CD8-positive, alpha-beta T cell (primary cell): ENCODE measurements at places on chromosomes 13 and 19.

- no peak for DNase-seq
These were observed 65.3 kb downstream of the KCTD15 start for GRCh38 chr19:33861950-33862349.

DNA sequence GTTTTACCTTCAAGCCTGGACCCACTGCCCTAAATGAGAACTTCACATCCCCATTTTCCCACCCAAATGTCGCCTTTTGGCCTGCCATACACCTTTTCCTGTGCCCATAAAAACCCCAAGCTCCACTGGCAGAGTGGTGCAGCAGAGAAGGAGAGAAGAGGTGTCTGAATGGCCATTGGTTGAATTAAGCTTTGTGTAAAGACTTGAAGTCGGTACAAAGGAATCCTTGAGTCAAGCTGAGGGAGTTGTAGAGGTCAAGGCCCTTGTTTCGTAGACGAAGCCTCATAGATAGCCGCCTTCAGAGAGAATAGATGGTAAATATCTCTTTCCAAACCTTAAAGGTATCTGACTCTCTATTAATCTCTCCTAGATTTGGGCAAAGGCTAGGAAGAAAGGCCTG, 1479.2 kb upstream of the PRR20A start:
- DNase-seq, result no peak

GRCh38 chr19:28843761-28844492, 369.0 kb downstream of the UQCRFS1 start:
- DNase-seq, result no peak

DNA sequence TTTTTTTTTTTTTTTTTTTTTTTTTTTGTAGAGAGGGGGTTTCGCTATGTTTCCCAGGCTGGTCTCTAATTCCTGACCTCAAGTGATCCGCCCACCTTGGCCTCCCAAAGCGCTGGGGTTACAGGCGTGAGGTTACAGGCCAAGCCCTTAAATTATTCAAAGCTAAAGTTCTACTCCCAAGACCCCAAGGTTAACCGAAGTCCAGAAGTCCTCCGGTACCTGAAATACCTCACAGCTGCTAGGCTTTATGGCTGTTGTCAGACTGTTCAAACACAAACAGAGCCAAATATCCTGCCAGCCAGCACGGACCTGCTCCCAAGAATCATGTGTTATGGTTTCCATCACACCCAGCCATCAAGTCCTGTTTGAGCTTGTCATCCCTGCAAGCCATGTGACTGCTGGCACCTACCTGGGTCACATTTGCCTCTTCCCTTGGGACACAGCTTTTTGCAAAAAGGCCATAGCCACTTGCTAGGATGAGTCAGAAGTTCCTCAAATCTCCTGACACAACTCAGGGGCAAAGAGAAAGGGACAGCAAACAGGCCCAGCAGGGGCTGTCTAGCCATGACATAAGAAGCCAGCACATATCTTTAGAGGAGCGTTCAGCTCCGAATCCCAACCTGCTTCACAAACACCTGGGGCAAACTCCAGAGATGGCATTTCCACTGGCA, 129.9 kb downstream of the FOXO1 start:
- no peak for DNase-seq

DNA sequence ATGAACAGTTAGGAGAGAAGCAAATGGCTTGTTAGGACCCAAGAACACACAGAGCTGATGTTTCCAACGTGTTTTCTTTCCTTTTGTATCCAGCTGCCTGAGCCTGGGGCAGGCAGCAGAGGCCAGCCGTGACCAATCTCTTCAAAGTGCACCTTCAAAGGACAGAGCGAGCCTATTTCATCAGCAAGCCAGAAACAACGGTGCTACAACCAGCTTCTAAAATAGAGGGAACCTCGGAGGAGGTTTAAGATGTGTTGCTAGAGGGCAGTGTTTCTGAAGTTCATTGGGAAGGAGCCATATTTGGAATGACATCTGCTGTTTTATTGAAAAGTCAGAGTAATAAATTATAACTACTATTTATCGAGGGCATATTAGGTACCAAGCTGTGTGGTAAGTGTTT, 56.2 kb upstream of the RFC3 start:
- DNase-seq, result no peak

- DNase-seq, result no peak
These were observed 7.5 kb downstream of the PLA2G4C start for GRCh38 chr19:48102870-48103751.

- no peak for DNase-seq
These were observed 82.7 kb upstream of the PCDH8 start for GRCh38 chr13:52931131-52931530.

- DNase-seq, result peak; percentile 95
These were observed 26.3 kb downstream of the TSSK6 start for GRCh38 chr19:19488875-19489690.

DNA sequence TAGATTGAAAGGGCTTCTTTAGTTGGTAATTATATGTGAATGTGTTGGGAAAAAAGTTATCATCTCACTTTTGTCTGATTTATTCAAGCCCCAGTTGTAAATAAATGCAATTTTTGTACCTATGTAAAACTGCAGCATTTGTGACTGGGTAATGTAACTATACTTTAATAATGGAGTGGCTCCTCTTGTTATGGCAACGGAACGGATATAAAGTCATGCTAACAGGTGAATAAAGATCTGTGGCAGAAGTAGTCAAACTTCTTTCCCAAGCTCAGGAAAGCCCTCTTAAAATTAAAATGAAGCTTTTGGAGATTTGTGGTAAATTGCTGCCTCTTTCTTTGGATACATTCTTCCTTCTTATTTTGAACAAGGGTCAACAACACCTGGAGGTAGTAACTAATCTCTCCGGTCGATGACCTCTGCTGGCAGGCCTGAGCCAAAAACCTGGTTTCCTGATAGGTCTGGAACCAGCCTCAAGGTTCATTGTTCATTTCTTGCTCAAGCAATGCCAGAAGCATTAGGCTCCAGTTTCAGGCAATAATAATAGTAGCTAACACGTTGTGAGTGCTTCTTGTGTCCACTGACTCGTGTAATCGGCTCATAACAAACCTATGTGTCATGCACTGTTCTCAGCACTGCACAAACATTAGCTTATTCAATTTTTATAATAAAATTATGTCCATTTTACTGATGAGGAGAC, 313.4 kb upstream of the DACH1 start:
- DNase-seq, result no peak

DNA sequence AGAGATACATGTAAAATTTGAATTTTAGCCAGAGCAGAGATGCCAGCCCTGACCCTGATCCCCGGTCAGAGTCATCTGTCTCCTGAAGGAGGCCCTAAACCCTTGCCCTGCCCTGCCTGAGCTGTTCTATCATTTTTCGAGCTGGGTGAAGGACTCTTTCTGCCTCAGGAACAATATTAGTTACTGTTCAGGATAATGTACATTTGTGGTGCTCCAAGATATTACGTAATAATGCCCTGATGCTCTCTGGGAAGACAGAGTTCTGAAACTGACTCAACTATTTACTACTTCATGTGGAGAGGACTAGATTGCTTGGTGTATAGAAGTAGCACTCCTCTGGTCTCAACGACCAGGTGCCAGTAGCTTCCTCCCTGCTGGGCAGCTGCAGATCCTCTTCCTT, 37.9 kb upstream of the UBL3 start:
- no peak for DNase-seq

DNA sequence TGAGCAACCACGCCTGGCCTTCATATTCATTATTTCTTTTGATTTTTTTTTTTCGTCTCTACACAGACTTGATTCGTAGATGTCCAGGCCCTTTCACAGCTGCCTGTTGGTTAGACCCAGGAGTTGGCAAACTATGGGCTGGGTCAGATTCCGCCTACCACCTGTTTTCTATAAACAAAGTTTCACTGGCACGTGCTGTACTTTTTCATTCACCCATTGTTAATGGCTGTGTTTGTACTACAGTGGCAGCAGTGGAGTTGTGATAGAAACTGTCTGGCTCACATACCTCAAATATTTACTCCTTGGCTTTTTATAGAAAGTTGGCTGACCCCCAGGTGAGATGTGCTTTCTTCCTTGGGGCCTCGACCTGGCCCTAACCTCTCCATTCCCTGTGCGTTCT, 72.9 kb upstream of the TEX29 start:
- no peak for DNase-seq

GRCh38 chr13:48476215-48476614, 56.7 kb downstream of the RCBTB2 start:
- DNase-seq, result no peak

DNA sequence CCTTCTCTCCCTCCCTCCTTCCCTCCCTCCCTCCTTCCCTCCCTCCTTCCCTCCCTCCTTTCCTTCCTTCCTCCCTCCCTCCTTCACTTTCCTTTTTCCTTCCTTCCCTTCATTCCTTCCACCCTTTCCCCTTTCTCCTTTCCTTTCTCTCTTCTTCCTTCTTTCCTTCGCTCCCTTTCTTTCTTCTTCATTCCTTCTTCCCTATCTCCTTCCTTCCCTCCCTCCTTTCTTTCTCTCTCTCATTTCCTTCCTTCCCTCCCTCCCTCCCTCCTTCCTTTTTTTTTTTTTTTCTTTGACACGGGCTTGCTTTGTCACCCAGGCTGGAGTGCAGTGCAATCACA, 105.5 kb downstream of the IER2 start:
- no peak for DNase-seq

GRCh38 chr19:47762615-47763308, 15.7 kb upstream of the SELENOW start:
- DNase-seq, result no peak

- no peak for DNase-seq
These were observed 3.0 kb upstream of the NAA16 start for GRCh38 chr13:41307884-41308640.

GRCh38 chr19:40510526-40511115, 43.8 kb downstream of the SPTBN4 start:
- no peak for DNase-seq

DNA sequence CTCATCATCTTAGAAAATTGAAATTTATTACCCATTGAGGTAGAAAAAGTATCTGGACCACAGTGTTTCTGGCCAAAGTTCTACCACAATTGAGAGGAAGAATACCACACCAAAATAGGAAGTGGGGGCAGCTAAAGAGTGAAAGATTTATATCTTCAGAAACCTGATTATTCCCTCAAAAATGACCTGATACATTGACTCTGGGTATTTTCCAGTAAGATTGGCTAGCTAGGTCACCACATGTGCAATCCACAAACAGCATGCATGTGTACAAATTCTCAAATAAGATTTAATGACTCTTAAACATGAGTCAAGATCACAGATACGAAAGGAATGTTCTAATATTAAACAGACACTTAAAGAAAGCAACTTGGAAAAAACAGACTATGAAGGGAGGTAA, 1516.2 kb upstream of the PCDH20 start:
- no peak for DNase-seq

- DNase-seq, result no peak
These were observed 30.3 kb upstream of the CACTIN start for GRCh38 chr19:3656747-3657394.

GRCh38 chr19:10899151-10899653, 27.8 kb downstream of the CARM1 start:
- no peak for DNase-seq

DNA sequence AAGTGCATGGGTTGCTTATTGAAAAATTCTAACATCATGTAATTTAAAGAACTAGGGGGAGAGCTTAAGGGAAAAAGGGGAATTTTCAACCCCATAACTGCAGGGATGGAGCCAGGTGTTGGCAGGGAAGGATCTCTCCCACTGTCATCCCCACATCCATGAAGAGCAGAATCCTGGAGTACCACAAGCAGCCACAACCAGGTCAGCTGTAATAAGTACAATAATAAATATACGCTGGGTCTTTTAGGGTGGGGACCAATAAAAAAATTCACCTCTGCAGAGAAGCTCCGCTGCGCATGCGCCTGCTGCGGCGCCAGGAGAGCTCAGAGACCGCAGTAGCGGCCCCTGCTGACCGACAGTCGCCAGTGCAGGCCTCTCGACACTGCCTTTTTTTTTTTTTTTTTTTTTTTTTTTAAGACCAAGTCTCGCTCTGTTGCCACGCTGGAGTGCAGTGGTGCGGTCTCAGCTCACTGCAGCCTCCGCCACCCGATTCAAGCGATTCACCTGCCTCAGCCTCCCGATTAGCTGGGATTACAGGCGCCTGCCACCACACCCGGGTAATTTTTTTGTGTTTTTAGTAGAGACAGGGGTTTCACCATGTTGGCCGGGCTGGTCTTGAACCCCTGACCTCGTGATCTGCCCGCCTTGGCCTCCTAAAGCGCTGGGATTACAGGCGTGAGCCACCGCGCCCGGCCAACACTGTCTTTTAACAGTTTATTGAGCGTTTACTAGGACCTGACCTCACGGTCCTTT, 2.5 kb upstream of the EEF2 start:
- DNase-seq, result peak; percentile 87

DNA sequence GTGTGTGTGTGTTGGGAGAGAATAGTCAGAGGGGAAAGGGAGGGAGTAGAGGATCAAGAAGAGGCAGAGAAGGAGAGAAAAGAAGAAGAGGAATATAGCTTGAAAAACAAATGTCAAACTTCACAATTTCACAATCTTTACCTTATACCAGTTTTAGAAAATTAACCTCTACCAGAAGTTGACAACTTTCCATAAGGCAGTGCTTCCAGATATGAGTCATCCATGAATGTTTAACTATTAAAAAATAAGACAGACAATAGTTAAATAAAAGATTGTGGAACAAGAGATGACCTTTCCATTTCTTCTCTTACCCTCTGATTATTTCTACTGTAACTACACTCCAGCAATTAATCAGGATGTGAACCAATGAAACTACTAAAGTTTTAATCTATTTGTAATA, 229.4 kb downstream of the ITGBL1 start:
- DNase-seq, result no peak

- DNase-seq, result peak; percentile 32
These were observed 4.4 kb downstream of the ATP12A start for GRCh38 chr13:24684600-24684998.

DNA sequence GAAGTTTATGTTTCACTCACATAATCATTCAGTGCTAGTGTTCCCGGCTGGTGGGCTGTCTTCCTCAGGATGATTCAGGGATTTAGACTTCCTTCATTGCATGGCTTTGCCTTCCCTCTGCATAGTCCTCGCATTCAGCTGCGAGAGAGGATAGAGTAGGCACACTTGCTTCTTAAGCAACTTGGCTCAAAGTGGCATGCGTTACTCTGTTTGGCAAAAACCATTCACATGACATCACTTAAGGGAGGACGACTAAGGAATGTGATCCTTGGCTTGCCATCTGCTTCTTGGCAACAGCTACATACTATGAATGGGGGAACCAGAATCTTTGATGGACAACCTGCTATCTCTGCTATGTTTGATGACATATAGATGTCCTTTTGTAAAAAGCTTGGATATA, 359.3 kb downstream of the TDRD3 start:
- DNase-seq, result no peak

DNA sequence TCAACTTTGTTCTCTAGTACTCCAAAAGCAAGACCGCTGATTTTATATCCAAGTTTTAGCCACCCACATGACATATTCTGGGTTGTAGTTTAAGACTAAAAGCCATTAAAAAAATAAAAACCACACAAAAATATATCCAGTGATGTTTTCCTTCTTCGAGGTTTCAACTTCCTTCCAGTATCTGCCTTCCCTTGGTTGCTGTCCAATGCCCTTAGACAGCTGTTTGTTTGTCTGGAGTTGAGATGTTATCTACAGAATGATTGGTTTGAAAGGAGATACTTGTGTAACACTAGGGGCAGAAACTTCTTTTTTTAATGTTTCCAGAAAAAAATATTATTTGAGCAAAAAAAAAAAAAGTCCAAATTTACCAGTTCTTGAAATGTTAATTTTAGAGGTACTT, 591.5 kb upstream of the PCDH9 start:
- DNase-seq, result no peak

- DNase-seq, result no peak
These were observed 4.5 kb upstream of the ELAVL3 start for GRCh38 chr19:11485245-11485837.
